ENCODE measurements at places on chromosomes 13 and 19. TPM values are rescaled to one million over a fixed set of nuclear protein-coding genes. Genes with fewer than 3 reads are reported as not detected.

ZGLP1 gene
- 0.62 TPM for polyA plus RNA-seq

- no peak for DNase-seq
These were observed 7.3 kb upstream of the INSR start for GRCh38 chr19:7301525-7301924.

DNA sequence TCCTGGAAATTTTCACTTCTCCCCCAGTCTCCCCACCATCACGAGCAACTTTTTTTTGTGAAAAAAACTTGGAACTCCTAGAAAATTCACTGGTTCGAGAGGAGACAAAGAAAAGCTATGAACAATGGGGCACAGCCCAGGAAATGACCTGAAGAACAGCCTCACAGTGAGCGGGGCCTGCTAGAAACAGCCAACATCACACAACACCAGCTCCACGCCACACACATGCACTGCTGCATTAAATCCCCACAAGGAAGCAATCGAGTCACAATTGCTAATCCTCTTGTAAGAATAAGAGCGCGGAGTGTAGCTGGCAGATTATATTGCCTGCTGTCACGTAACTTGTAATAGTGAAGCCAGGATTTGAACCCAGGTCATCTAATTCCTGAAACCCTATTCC is 48.8 kb downstream of the SLC7A1 start:
- DNase-seq = no peak

DNA sequence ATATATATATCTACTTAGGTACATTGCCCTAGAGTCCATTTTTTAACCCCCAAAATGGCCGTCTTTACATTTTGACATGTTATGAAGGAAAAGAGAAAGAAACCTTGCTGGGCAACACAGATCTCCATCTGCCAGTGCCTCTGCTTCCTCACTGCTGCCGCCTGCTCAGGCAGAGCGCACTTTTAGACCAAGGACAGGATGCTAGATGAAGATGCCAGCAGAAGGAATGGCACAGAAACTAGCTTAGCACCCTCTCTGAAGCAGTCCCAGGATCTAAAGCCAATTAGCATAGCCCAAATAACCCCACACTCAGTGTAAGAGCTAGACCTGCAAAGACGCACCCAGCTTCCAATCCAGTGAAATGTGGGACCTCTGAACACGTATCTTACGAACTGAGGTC is 111.9 kb downstream of the RXFP2 start:
- DNase-seq = no peak

GRCh38 chr13:72534951-72535640 is 192.3 kb downstream of the MZT1 start:
- no peak for DNase-seq
